Naive thymus-derived CD8-positive, alpha-beta T cell (primary cell): ENCODE measurements at places on chromosomes 1 and 21. TPM values are rescaled to one million over a fixed set of nuclear protein-coding genes. Genes with fewer than 3 reads are reported as not detected.

DNA sequence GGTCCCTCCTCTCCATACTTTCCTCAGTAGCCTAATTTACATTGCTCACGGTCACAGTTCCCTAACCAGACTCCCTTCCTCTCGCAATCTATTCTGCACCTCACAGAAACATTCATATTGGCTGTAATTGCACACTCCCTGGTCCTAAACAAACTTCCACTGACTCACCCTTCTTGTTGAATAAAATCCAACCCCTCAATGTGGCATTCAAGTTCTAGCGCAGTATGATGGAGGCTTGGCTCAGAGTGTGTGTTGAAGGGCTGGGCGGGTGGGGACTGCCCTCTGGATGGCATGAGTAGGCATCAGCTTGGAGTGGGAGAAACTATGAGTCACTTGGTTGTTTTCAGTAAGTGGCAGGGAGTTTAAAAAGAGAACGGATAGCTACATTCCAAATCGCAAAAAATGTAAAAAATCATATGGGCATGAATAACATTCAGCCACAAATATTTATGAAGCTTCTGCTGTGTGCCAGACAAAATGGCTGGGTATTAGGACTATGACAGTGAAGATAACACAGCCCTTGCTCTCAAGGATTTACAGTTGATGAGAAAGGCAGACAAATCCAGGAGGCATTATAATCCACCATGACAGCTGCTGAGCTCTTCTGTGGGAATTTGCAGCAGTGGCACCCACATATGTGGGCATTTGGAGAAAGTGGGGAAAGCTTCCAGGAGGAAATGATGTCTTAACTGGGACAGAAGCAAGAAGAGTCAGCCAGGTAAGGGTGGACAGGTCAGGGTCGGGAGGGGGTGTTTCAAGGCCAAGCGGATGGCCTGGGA is 42.2 kb upstream of the LYST start:
- no peak for DNase-seq
- no peak overlapping the region for H3K4me3 ChIP-seq
- H3K4me1 ChIP-seq = peaks cover 4% of the 10 kb centered on the region
- no peak overlapping the region for H3K27ac ChIP-seq
- H3K36me3 ChIP-seq = no peaks in the 10 kb centered on the region
- H3K27me3 ChIP-seq = no peaks in the 10 kb centered on the region

DNA sequence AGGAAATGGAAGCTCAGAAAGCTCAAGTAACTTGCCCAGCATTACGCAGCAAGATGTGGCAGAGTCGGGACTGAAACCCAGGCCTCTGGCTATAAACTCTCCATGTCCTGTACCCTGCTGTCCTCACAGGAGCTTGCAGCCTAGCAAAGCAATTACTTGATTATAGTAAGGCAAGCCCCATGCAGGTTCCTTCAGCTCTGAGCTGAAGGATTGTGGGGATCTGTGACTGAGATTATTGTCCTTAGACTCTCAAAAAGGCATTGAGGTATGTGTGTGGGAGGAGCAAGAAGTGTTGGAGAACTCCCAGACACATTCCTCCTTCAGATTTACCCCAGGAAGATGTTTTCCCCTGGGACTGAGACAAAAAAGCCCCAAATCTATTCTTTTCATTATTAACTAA is 124.0 kb upstream of the SPATA6 start:
- no peaks in the 10 kb centered on the region for H3K27me3 ChIP-seq
- H3K4me3 ChIP-seq = no peak overlapping the region
- no peak for DNase-seq
- H3K36me3 ChIP-seq = no peaks in the 10 kb centered on the region
- no peaks in the 10 kb centered on the region for H3K4me1 ChIP-seq

The SYT14 gene
- total RNA-seq = not detected

- H3K4me3 ChIP-seq = no peak overlapping the region
- H3K27ac ChIP-seq = no peak overlapping the region
- H3K4me1 ChIP-seq = no peaks in the 10 kb centered on the region
These were observed 23.3 kb downstream of the SUSD4 start for GRCh38 chr1:223340637-223341036.

DNA sequence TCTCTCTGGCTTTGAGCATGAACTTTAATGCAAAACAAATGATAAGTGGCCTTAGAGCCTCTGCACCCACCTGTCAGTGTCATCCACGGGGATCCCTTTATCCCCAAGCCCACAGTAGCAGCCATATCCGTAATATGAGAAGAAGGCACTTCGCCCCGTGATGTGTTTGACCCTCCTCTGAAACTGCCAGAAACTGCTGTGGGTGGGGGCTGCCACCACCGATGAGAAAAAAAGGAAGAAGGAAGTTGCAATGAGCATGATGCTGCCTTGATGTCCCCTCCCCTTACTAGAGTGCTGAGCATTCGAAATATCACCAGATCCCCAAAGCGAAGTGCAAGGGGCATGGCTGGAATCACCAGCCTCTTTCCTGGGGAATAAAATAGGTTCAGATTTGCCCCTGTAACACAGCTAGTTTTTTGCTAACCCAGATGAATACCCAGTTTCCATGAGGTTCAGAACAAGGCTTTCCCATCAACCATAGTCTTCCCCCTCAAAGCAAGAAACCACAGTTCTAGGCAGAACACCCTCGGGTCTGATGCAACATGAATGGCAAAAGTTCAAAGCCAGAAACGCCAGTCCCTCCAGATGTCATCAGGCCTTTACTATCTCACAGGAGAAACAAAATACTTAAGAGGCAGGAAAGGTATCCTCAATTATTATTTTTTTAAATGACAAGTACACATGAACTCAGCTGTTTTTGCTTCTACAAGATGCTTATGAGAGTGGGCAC is 10.8 kb upstream of the UBXN10 start:
- no peaks in the 10 kb centered on the region for H3K36me3 ChIP-seq
- no peak overlapping the region for H3K27ac ChIP-seq
- peaks cover 5% of the 10 kb centered on the region for H3K4me1 ChIP-seq
- no peaks in the 10 kb centered on the region for H3K27me3 ChIP-seq
